Heart left ventricle (tissue), 16 donors: ENCODE measurements at places on chromosomes 6 and 20.

DNA sequence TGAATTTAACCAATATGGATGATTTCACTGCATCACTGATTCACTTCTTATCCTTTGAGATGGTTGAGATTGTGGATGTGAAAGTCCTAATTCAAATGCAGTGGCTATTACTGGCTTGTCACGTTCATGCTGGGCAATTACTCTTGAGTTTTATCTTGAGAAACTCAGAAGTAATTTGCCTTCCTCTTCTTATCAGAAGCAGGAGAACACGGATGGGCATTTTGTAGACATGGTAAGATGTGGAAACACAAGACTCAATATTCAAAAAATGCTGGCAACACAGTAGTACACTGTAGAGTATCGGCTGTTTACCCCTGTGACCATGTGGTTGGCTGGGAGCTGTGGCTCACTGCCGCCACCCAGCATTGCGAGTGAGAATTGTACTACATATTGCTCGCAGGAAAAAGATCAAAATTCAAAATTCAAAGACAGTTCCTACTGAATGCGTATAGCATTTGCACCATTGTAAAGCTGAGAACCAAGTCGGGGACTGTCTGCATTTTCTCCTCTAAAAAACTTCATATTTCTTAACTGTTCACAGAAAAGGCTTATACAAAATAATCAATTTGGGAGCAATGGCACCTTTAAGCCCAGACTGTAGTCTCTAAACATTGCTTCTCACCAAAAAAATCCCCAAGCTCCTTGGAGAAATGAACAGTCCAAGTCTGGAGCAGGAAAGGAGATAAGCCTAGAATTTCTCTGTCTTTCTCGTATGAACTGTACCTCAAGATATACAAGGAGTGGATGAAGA, 61.9 kb upstream of the ELOVL5 start:
- DNase-seq, result peak; percentile 68

GRCh38 chr6:151813858-151814257, 6.4 kb downstream of the ESR1 start:
- DNase-seq, result no peak

DNA sequence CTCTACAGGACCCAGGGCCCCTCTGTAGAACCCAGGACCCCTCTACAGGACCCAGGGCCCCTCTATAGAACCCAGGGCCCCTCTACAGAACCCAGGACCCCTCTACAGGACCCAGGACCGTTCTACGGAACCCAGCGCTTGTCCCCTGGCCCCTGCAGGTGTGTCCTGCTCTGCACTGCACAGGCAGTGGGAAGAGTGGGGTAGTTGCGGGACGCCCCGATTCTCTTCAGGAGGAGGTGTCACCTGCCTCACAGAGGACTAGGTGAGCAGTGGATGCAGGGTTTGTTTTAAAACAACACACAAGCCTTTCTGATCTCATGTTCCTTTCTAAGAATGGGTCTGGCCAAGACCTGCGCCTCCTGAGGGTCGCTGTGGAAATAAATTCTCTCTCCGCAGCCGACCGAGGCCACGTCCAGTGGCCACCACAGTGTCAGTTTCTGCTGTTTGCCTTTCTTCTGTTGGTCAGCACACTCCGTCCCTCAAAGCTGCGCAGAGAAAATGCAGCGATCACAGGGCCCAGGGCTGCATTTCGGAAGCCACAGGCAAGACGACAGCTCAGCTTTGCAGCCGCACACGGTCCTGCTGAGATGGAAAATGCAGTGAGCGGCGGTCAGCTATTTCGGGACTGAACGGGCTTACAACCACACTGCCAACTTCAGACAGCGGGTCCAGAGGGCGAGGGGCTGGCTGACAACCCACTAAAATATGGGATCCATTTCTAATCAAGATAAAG, 135.2 kb downstream of the DLL1 start:
- no peak for DNase-seq

DNA sequence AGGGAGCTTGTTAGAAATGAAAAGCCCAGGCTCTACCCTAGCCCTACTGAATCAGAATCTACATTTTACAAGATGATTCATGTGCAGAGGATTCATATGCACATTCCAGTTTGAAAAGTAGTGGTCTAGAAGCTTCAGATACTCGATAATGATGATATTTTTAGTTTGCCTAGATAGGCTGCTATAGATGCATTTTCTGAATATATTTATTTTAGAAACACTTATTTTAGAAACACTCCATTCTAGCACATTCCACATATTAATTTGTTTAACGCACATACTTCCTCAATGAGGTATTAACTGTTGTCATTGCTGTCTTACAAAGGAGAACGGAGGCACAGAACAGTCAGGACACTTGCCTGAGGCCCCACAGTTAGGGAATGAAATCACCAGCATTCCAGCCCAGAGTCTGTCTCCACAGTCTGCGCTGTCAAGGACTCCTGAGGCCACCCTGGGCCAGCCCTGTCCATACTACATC, 64.4 kb downstream of the SNAP25 start:
- no peak for DNase-seq

DNA sequence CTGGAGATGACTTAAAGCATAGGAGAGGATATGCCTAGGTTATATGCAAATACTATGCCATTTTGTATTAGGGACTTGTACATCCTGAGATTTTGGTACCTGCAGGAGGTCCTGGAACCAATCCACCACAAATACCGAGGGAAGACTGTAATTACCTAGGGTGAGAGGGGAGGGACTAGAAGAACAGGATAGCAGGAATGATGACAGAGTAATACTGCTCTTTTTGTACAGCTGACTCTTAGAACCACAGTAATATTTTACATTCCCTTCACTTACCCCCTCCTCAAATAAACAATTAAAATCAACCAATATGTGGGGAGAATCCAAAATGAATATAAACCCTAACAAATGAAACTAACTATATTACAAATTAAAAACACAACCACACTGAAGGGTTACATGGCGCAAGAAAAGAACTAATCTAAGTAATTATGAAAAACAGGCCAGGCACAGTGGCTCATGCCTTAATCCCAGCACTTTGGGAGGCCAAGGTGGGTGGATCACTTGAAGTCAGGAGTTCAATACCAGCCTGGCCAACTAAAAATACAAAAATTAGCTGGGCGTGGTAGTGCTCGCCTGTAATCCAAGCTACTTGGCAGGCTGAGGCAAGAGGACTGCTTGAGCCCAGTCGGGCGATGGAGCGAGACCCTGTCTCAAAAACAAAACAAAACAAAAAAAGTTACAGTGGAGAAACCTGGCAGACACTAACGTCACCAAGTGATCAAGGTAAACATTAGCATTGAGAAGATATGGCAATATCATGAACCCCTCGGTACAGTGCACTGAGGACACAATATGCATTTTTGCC, 37.1 kb downstream of the MAP1LC3A start:
- DNase-seq, result no peak

GRCh38 chr6:44481056-44481455, 93.5 kb downstream of the CDC5L start:
- no peak for DNase-seq

GRCh38 chr6:85390775-85391174, 59.1 kb upstream of the NT5E start:
- DNase-seq, result no peak

DNA sequence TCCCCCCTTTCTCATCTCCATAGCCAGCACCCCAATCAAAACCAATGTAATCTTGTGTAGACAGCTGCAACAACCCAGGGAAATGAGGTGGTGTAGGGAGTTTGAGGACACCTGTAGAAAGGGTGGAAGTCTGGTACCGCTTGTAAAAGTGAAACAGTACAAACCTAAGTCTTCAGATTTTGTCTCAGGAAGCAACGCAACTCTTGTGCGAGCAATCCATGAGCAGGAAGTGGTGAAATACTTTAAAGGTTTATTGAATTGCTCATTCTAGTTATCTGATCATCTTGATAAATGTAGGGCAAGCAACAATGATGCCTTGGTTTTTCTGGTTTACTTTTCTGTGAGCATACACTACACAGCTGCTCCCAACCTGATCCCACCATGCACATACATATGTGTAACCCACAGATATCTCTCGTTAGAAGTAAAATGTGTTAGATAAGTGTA, 71.1 kb upstream of the THEMIS start:
- DNase-seq, result no peak

- no peak for DNase-seq
These were observed 72.4 kb downstream of the ASCC3 start for GRCh38 chr6:100808638-100809275.

DNA sequence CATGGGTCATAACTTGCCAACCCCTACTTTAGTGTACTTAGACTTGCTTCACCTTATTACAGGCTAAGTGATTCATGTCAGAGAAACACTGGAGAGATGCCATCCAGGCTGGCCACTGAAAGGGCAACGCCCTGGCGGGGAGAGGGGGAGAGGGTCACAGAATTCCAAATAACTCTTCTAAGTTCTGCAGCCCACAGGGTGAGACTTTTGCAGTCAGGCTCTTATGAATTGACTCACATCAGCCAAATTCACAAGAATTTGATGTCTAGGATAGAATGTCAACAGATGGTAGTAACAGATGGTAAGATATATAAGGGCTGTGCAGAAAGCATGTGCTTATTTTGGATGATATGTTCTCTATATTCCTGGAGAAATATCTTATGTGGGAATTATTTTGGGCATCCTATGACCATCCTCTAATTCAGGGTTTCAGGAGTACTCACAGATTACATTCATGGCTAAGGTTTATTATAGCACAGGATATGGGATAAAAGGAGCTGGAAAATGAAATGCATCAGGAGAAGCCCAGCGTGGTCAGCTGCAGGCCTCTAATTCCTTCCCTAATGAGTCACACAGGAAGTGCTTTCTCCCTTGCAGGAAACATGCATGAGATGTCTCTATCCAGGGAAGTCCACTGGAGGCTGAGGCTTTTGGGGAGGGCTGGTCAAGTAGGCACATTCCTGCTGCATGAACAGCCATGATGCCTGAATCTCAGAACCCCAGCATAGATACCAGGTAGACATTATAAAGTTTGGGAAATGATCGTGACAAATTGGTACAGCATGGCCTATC, 58.7 kb upstream of the RIN2 start:
- no peak for DNase-seq

- no peak for DNase-seq
These were observed 49.9 kb downstream of the FAM50B start for GRCh38 chr6:3899061-3899460.

- DNase-seq, result no peak
These were observed 257.2 kb downstream of the TAF4 start for GRCh38 chr20:61808447-61808846.

- DNase-seq, result no peak
These were observed 45.5 kb downstream of the MLIP start for GRCh38 chr6:54156650-54157250.

DNA sequence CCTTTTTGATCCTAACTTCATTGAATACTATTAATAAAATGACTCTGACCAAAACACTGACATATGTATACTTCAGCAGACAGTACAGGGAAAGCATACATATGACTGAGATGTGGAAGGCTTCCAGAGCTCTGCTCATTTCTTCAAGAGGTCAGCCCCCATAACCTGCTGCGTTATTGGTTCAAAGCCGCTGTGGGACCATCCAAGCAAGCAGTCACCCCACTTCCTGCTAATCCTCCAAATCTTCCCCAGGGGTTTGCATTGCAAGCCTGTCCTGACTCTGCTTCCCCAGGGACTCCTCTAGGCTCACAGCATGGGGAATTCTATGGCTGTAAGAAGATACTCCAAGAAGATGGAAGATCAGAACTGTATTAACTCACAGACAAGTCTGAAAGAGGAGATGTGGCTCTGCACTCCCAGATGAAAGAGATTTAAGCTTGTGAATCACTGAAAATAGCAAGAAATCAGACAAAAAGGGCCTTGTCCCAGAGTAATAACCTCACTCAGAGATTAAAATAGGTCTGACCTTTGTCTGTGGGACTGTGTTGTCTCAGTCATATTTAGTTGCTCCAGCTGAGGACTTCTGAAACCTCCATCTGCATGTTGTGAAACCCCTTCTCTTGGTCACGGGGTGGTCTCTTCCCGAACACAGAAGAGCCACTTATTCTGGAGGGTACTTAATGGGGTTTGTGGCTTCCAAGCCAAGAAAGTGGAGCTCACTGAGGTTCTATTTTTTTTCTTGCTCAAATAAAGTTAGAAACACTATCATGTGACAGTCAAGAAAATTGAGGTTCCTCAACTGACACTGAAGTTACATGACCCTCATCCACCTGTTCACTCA, 101.5 kb upstream of the MARCKS start:
- no peak for DNase-seq

DNA sequence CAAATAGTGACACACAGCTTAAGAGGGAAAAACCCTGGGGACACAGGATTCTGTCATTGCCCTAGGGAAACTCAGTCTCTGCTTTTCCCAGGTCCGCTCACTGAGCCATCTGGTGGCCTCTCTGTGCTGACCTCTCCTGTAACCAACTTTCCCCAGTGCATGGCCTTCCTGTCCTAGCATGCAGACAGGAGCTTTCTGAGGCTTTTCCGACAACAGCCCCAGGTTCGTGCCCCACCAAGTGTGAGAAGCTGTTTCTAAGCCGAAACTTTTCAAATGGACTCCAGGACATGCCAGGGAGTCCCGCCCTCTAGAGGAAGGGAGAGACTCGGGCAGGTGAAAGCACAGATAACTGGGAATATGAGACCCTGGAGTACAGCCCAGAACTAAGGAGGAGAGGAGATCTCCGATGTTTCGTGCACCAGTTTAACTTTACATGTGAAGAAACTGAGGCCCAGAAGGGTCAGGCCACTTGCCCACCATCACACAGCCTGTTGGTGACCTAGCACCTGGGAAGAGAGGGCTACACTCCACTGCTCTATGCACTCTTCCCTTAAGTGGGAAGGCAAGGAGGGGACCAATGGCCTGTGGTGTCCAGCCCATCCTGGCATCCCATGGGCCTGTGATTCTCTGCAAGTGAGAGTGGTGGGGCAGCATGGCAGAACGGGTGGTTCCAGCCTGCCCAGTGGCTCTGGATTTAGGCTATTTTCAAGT, 46.2 kb downstream of the RPP40 start:
- DNase-seq, result no peak

DNA sequence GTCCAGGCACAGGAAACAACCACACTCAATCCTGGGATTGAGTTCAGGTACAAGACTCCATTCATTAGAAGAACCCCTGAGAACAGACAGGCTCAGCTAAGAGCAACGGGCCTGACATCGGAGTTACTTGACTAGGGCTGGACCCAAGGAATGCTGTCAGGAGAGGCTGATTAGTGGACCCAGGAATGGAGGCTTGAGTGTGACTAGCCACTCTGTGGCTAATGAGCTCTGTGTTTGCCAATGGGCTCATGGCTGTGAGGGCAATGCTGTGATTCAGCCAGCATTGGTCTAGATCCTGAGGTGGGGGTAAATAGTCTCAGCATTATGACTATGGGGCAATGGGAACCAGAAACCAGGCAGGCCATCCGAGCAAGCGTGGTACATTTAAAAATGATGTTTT, 71.8 kb downstream of the RIOK1 start:
- no peak for DNase-seq

DNA sequence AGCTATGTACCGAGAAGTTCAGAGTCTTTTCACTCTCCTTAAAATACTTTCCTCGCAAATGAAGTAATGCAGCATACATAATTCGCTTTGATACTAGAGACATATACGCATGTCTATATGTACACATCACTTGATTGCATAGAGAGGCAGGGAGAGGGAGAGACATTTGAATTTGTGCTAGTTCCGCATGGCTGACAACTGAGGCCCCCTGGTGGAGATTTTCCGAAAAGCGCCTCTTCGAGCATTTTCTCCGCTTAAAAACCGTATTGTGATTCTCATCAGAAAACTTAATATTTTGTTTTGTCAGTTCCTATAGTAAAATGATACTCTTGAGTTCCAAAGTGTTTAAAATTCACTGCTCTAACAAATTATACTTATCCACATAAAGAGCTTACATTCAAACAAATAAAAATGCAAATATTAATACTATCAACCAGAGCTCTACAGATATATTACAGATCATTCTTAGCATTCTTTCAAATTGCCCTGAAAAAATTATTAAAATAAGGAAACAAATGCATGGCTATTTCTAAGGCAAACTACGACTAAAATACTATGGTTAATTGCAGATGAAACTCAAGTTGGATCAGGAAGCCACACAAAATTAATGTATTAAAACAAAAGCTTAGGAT, 637 bp downstream of the MYLK4 start:
- DNase-seq, result no peak
